ENCODE measurements at places on chromosomes 6 and 20.
A peak's percentile ranks its signal among the peaks of the same experiment; 100 is the strongest.

GRCh38 chr6:100427452-100427851 lies 37.3 kb downstream of the SIM1 start:
- DNase-seq: no peak

DNA sequence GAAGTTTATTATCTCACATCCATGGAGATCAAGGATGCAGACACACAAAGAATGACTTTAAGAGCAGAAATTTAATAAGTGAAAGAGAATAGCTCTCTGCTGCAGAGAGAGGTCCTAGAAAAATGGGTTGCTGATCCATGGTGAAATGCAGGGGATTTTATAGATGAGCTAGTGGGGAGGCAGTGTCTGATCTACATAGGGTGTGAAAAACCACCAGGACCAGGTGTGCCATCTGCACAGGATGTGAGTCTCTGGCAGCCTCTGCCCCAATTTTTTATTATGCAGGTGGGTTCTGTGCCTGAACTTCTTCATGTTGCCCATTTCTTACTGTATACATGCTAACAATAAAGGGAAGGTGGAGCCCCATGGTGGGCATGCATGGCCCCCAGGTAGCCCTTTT lies 19.9 kb upstream of the NANP start:
- DNase-seq: no peak

- DNase-seq: peak; percentile 75
Observed at GRCh38 chr20:50572938-50573777, 63.0 kb downstream of the PTPN1 start.

DNA sequence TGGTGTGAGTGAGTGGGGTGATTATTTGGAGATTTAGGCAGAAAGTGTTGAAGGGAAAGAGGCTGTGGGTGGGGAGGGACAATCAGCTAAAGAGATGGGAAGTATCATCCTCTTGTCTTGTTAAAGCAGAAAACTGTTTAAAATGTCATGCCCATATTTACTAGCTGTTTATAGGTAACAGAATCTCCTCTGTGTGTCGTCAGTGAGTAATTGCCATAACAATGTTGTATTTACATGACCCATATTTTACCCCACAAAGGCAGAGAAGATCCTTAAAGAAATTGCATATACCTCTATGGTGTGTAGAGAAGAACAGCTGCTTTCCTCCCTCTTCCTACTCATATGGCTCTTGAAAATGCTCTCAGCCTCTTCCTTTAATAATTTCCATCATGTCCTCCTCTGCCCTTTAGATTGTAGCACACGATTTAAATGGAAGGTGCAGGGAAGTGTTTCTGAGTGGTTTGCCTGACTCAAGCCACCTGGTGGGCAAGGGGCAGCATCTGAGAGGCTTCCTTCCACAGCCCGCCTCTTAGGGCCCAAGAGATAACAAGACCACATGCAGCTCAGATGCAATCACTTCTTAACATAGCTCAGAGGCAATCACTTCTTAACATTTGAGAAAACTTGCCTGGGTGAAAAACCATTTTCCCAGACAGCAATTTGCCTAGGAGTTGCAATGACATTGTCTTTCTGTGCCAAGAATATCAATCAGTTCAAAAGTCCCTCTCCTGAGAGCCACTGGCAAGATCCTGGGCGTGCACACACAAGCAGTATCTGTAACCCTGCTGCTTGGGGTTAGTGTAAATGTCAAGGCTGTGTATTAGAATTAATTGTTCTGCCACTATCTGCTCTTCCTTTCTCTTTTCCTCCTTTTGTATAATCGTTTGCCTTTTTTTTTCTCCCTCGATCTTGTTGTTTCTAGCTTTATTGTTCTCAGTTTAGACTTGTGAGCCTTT lies 44.1 kb upstream of the EDN1 start:
- DNase-seq: no peak

DNA sequence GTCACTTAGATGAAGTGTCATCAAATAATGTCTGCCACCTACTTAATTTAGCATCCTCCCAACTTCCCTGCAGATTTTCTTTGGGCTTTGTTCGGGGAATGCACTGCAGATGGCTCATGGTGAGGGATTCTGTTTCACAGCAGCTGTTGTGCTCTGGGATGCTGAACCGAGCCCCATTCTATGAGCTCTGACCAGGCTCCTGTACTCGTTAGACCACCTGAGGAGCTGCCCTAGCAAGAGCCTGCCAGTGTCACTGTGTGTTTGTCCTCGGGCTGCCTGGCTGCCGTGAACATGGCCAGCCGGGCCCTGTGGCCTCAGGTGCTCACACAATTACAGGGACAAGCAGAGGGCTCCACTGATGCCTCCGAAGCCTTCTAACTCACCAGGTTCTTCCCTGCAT lies 238.8 kb upstream of the ECI2 start:
- no peak for DNase-seq

GRCh38 chr6:85747093-85747492 lies 104.4 kb upstream of the SYNCRIP start:
- peak; percentile 40 for DNase-seq

DNA sequence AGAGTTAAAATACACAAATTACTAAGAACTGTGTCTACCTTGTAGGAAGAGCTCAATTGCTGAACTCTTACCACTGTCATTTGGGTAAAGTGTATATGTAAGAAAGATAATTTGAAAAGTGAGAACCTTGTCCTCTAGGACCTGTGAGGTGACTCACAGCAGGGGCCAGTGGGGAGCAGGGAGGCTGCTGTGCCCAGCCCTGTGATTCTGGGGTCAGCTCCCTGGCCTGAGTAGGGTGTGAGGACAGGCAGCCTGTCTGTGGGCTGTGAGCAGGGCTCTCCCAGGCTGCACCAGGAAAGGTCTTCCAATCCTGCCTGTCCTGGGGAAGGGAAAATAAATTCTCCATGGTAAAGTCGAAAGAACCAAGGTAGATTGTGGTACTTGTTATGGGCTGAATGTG lies 27.3 kb upstream of the SIRPG start:
- no peak for DNase-seq

GRCh38 chr6:168361766-168362165 lies 42.2 kb upstream of the DACT2 start:
- no peak for DNase-seq

DNA sequence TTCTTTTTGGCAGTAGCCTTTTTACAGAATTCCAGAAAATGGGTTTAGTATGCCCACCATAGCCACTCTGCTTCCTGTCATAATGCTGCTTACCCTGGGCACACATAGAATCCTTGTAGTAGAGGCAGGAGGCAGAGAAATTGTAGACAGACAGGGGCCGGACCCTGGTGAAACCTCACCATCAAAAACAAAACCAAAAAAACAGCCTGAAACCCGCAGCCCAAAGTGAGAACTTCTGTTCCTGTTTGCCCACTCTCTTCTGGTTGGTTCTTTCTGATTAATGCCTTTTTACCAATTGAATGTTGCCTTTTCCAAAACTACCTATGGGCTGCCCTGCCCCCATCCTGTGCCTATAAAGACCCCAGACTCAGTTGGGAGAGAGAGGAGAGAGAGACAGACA lies 188.2 kb downstream of the CDKAL1 start:
- no peak for DNase-seq

GRCh38 chr20:1469306-1469905 lies 2.8 kb upstream of the NSFL1C start:
- DNase-seq: no peak

GRCh38 chr6:36742146-36742545 lies 44.5 kb downstream of the RAB44 start:
- no peak for DNase-seq

- no peak for DNase-seq
Observed at GRCh38 chr6:109342506-109342905, 39.8 kb downstream of the CD164 start.

DNA sequence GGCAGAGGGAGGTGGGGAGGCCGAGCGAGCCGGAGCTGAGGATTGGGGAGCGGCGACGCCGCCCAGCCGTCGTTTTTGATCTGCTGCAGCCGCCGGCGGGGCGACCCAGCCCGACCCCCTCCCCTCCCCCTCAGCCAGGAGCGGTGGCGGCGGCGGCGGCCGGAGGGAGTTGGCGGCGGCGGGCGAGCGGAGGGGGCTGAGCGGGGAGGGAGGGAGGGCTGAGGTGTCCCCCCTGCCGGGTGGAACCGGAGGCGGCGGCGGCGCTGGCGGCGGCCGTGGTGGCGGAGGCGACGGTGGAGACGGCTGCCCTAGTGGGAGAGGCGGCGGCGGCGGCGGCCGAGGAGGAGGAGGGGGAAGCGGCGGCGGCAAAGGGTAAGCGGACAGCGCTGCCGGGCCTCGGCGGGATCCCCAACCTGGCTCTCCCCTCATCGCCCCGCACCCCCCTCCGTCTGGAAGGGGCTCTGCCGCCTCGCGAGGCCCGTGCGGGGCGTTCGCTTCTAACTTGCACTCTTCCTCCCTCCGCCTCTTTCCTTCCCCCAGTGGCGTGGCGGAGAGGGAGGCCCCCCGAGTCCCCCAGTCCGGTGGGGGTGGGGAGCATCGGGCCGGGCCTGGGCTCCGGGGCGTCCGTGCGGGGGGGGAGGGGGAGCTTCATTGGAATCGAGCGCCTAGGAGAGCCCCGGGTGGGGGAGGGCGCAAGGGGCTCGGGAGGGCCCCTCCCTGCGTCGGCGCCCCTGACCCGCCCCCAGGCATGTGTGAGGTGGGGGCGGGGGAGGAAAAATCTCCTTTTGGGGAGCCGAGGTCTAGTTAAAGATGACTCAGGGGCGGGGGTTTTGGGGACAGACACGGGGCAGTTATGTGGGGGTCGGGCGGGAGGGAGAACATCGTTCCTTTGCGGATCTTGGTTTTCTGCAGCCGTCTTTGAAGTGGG lies at the start of gene TAB2:
TAB2 (plus strand) TSS at position 69 of the 928 bp plus-strand sequence. CDS start 52,286 bp downstream, outside the sequence.
- DNase-seq: no peak

DNA sequence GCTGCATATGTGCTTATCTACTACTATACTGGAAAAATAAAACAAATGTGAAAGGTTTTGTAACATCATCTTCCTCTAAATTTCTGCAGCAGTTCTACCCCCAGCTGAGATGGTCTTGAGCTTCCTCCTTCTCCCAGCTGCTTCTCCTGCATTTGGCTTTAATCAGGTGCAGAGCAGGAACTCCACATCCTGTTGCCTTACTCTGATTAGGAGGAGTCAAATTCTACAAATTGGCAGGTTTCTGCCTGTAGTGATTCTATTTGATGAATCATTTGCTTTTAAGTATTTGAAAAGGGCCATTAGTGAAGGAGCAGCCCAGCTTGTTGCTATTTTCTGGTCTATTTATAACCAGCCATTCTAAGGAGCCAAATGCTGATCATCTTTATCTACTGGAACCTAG lies 224.5 kb downstream of the GMDS start:
- peak; percentile 25 for DNase-seq

DNA sequence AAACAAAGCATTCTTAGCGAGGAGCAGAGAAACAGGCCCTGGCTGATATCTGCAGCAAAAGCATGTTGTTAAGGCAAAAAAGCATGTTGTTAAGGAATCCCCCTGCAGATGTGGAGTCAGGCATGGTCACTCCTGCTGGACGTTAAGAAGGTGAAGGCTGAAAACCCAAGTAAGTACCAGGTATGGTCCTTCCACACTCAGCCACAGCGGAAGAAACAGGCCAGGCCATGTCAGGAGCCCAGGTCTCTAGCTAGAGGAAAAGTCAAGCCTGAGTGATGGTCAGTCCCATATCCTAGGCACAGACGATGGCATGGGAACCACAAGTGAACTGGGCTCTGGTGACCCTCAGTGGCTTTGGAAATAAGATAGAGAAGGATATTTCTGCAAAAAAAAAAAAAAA lies 32.5 kb upstream of the MAS1L start:
- DNase-seq: no peak

DNA sequence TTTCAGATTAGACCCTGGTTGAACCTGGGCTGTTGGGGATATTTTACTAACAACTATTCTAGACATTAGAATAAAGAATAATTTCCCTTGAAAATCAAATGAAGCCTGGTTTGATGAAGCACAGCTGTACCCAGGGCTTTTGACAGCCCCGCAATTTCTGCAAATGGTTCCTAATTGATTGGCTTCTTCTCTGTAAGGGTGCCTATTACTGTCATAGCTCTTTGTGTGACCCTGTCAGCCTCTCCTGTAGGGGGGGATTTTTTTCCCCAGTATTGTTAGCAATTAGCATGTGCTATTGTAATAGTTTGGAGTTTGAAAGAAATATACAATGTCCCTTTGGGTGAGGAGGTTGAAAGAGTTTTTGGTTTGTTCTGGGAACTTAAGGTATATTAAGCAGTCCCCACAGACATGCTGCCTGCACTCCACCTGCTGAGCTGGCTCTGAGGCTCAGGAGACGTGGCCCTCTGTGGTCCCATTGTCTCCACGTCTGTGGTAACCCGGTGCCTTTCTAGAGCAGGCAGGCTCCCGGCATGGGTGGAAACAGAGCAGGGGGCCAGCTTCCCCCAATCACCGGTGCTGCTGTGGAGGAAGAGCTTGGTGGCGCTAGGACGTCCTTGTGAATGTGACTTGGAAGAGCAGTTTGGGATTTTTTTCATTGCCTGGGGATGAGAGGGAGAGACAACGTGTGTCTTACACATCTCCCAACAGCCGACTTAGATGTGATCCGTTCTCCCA lies 47.3 kb upstream of the CLDN20 start:
- DNase-seq: no peak

- no peak for DNase-seq
Observed at GRCh38 chr20:50413088-50413500, 97.1 kb upstream of the PTPN1 start.

DNA sequence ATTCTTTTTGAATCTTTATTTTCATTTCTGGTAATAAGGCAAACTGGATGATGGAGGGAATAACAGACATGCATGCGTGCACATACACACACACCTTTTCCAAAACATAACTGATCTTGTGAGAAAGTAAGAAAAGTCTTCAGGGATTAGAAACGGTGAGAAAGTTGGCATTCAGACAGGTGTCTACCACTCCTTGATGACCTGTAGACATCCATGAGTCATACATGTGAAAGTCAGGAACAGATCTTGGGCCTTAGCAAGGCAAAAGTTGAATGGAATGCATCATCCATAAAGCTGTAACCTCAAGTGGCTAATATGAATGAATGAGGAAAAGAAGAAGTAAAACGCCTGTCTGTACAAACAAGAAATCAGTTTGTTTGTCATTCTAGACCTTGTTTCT lies 97.3 kb downstream of the GRIK2 start:
- no peak for DNase-seq

- DNase-seq: no peak
Observed at GRCh38 chr6:124881898-124882578, 80.2 kb upstream of the RNF217 start.

DNA sequence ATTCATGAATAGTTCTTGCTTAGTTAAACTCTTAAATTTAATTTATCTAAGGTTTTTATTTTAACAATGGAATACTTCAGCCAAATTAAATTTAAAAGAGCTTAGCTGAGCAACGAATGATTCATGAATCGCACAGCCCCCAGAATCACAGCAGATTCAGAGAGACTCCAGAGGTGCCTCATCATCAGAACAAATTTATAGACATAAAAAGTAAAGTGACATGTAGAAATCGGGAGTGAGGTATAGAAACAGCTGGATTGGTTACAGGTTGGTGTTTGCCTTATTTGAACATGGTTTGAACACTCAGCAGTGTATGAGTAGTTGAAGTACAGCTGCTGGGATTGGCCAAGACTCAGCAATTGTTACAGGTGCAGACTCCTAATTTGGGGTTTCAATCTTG lies 132.7 kb upstream of the MAP3K4 start:
- no peak for DNase-seq

GRCh38 chr6:91654357-91654756 lies 1067.5 kb upstream of the MAP3K7 start:
- DNase-seq: no peak

- DNase-seq: no peak
Observed at GRCh38 chr6:13703496-13703895, 8.1 kb downstream of the RANBP9 start.
